ENCODE measurements at places on chromosomes 11 and 22.

DNA sequence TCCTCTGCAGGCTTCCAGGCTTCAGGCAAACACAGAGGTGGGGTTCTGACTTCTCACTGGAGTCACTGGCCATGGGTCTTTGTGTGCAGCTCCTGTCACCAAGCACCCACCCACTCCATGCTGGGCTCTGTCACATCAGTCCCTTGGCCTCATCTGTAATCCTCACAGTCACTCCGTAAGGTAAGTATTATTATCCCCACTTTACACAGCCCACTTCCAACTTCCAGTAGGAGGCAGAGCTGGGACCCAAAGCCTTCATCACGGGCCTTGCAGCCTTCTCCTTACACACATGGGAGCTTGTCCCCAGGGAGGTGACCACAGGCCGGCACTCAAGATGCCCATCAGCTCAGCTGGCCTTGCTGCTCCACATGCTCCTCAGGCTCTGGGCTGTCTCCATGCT lies 266.7 kb upstream of the B3GAT1 start:
- DNase-seq, result no peak

GRCh38 chr11:65290448-65291165 lies 24.1 kb upstream of the CDC42EP2 start:
- no peak for DNase-seq

GRCh38 chr22:31695423-31695822 lies 33.4 kb upstream of the PISD start:
- DNase-seq, result no peak

GRCh38 chr22:30245985-30246813 lies at the start of gene LIF:
Gene LIF, minus strand, starts transcription at chr22:30246759. Its CDS starts 64 bp downstream, at chr22:30246695.
- DNase-seq, result no peak

GRCh38 chr11:116072133-116072532 lies 567.9 kb upstream of the CADM1 start:
- no peak for DNase-seq

DNA sequence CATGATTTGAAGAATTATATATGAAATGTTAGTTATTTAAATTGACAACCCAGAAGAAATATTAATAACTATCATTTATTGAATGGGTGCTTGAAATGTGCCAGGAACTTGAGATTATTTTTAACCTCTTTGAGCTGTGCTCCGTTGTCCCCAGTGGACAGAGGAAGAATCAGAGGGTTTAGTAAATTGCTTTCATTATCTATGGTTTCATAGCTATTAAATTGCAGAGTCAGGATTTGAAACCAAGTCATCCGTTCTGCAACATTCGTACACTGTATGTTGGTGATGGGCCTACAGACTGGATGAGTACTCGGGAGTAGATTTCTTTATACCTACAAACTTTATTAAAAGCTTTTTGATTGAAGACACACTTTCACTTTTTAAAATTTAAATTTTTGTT lies 4.9 kb downstream of the HSD17B12 start:
- DNase-seq, result no peak

GRCh38 chr22:28773461-28773867 lies 969 bp downstream of the CCDC117 start:
- no peak for DNase-seq

GRCh38 chr11:96102664-96103078 lies 178.8 kb upstream of the MTMR2 start:
- no peak for DNase-seq

DNA sequence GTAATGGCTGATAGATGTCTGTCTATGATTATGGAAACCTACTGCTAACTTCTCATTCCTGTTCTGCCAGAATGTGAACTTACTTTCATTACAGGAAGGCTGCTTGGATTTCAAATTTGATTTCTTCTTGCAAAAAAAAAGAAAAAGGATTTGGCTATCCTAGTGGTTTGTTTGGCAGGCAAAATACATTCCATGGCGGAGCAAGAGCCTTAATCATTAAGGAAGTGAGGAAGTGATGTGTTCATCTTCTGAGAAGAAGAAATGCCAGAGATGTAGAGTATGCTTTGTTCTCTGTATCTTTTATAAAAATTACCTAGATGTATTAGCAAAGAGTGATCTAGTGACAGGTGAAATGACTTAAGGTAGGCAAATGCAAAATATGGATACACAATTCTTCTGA lies 356.3 kb downstream of the SOX6 start:
- DNase-seq, result no peak

DNA sequence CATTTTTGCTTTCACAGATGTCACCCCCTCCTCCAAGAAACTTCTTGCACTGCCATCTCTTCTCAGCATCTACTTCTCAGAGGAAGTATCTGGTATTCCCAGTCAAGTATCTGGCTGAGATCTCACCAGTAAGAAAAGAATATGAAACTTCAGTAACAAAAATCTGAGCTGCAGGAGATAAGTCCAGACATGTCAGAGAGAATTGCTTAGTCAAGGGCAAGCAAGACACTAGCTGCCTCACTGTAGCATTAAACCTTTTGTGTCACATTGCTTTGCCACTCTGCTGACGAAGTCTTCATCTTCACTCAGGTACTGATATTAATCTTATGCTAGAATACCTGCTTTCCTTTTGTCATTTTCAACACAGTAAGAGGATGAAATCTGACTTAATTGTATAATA lies 70.6 kb upstream of the ZC3H12C start:
- no peak for DNase-seq

Measured in D721Med (cell line).